ENCODE measurements at places on chromosomes 12 and 14. TPM values are rescaled to one million over a fixed set of nuclear protein-coding genes. Genes with fewer than 3 reads are reported as not detected.

- H3K4me3 ChIP-seq: peak overlapping the region; percentile 68
- peak overlapping the region; percentile 97 for H3K27ac ChIP-seq
- H3K4me1 ChIP-seq: no peaks in the 10 kb centered on the region
- H3K27me3 ChIP-seq: no peaks in the 10 kb centered on the region
Observed at GRCh38 chr14:52951681-52952554, 1.1 kb upstream of the FERMT2 start.

DNA sequence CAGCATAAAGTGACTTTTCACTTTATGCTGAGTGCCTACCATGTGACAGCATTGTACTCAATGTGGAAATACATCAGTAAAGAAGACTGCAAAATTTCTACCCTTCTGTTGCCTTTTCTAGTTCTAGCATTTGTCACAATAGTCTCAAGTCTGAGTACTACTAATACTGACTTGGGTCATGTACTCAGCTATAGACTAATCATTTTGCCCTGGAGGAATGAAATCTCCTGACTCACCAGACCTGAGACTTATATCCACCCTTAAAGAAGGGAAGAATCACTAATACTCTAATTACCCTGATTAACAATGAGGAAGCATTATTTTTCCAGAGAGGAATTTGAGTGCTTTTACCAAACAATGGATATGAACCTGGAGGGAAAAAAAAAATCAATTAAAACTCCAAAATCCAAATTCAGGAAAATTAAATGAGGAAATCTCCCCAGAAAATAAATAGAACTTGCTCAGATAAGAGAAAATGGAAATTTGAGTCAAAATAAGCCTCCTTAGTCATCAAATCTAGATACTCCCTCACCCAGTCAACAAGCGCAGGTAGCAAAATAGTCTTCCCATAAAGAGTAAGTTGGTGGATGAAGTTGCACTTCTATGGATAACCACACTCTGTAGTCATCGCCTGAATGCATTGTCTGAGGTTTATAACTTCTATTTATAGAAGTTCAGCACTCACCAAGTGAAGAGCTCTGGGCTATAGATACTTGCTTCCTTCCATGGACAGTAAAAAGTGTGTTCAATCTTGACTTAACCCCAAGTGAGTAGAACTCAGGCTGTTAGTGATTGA, 386.6 kb downstream of the SYT1 start:
- no peaks in the 10 kb centered on the region for H3K27me3 ChIP-seq
- no peak for DNase-seq
- no peaks in the 10 kb centered on the region for H3K36me3 ChIP-seq

DNA sequence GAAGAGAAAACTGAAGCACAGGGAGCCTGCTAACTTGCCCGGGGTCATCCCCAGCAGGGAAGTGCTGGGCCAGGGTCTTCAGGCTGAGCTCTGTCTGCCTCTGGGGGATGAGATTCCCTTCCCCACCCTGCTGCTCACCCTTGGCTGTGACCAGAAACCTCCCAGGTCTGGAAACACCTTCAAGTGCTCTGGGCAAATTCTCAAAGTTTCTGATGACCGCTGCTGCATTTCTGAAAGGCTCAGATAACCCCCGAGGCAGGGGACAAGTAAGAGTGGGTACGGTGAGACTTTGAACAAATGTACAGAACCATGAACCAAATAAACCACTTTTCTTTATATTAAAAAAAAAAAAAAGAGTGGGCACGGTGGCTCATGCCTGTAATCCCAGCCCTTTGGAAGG, 41.3 kb downstream of the LTBP2 start:
- no peaks in the 10 kb centered on the region for H3K4me1 ChIP-seq
- DNase-seq: no peak
- H3K36me3 ChIP-seq: no peaks in the 10 kb centered on the region
- H3K27ac ChIP-seq: no peak overlapping the region
- no peak overlapping the region for H3K4me3 ChIP-seq

- H3K4me1 ChIP-seq: no peaks in the 10 kb centered on the region
- no peaks in the 10 kb centered on the region for H3K27me3 ChIP-seq
Observed at GRCh38 chr12:102946042-102946441, 11.4 kb upstream of the ASCL1 start.

DNA sequence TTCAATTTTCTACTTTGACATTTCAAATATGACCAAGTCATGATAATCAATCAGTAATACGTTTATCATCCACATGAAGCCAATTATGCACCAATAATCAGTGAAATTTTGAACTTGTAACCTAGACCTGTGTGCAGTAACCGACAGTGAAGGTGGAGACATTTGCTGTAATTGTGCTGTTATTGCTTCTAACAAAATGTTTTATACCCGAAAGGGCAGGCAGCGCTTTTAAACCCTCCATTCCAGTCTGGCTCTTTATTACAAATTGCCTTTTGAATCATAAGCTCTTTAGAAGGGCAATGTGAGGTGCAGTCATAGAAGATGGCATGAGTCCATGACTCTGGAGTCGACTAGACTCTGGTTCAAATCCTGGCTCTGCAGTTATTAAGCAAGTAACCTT, 135.7 kb downstream of the GXYLT1 start:
- H3K27ac ChIP-seq: no peak overlapping the region
- no peaks in the 10 kb centered on the region for H3K27me3 ChIP-seq
- no peaks in the 10 kb centered on the region for H3K4me1 ChIP-seq
- no peak for DNase-seq
- no peak overlapping the region for H3K4me3 ChIP-seq

- H3K4me3 ChIP-seq: no peak overlapping the region
- H3K27ac ChIP-seq: no peak overlapping the region
- H3K27me3 ChIP-seq: no peaks in the 10 kb centered on the region
Observed at GRCh38 chr12:111129149-111129767, 208.9 kb upstream of the MYL2 start.

Gene DTX1
- polyA plus RNA-seq: 6.1 TPM

Gene EIF2S3B
- polyA plus RNA-seq: 0.46 TPM
